ENCODE measurements at places on chromosomes 16 and 17.

DNA sequence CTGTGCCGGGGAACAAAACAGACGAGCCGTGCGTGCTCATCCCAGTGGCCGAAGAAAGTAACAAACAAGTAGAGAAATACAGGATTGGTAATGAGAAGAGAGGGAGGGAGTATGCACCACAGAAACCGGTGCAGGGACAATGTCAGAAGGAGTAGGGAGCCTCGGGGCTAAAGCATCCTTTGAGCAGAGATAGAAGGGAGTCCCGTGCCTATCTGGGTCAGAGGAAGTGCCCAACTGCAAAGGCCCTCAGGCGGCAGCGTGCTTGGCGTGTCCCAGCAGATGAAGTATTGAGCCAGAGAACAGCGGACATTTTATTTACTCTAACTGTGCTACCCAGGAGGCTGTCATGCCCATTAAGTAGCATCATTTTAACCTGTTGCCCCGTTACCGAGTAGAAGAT, 114.9 kb upstream of the CACNG5 start:
- no peak for DNase-seq

DNA sequence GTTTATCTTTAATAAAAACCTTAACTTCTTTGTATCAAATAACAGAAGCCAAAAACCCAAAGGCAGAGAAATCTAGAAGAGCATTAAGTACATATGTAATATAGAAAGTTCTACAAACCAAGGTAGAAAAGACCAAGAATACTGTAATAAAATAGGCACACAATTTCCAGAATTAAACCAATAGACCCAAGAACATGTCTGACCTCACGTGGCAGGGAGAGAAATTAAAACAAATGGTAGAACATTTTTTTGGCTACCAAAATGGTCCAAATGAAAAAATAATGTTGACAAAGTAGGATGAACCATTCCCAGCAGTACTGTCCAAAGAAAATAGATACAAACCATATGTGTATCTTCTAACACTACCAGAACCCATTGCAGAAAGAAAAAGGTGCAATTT, 183.5 kb downstream of the CPPED1 start:
- no peak for DNase-seq

- DNase-seq = no peak
These were observed 155.0 kb upstream of the CACNG5 start for GRCh38 chr17:66679631-66680517.

DNA sequence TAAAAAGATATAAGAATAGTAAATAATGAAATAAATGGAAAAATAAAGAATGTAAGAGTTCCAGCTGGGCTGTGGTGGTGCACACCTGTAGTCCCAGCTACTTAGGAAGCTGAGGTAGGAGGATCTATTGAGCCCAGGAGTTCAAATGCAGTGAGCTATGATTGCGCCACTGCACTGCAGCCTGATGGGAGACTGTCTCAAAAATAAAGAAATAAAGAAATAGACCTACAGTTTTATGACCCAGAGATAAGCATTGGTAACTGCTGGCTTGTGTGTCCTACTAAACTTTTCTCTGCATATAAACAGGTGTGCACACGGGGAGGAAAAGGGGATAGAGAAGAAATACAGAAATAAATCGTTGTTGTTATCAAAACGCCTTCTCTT, 7.8 kb upstream of the PDP2 start:
- DNase-seq = no peak

DNA sequence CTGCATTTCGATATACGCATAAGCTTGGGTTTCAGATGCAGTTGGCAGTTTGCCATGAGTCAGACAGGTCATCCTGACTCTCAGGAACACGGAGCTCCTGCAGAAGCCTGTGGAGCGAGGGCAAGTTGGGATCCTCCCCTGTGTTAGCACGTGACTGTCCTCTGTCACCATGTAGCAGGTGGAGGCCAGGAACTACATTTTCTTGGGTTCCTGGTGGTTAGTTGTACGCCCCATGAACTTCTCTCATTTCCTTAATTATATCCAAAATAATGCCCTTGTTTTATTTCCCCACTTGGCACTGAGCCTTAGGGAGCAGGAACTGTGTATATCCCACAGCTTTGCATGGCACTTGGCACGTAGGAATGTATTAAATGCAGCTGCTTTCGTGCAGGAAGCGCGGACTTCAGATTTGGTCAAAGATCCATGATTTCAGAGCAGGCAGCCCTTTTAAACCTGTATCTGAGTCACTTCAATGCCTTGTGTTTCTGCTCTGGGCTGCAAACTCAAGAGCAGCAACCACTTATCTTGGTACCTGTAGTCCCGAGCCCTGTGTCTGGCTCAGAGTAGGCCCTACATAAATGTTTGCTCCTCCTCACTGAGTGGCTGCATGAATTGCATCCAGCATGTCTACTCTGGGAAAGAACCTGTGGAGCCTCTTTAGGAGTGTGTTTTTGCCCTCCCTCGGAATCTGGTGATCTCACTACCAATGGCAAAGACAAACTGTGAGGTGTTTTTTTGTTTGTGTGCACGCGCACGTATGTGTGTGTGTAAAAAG, 428.4 kb downstream of the MAF start:
- DNase-seq = no peak

Data from naive thymus-derived CD8-positive, alpha-beta T cell (primary cell).